HS-5 (cell line): ENCODE measurements at places on chromosomes 4 and X.

DNA sequence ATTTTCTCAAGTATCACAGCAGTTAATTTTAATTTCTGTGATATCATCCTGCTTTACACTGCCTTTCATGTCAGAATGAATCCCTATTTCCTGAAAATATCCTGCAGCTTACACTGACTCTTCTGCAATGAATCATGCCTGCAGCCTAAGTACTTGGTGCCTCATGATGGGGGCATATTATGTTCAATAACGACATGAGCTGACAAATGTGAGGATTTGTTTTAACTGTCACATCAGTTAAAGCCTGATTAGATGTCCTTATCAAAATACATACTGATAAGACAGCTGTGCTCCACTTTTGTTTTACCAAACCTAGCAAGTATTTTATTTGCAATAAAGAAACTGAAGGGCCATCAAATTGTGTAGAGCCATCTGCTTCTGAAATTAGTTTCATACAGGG lies 359.9 kb upstream of the AGA start:
- no peak for DNase-seq

DNA sequence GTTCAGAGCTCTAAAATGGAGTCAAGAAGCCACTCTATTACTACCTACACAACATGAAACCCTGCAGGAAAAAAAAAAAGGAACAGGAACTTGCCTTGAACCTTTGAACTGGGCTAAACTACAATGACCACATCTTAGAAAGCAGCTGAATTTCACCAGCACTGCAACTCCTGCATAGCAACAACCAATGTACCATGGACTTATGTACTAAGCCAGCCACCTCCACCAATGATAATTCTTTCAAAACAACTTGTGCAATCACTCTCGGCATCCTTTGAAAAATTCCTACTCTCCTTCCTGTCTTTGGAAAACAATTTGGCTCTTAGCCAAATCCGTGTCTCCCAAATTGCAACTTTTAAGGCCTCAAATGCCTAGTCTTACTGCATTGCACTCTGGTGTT lies 26.8 kb upstream of the FMR1 start:
- DNase-seq = no peak

DNA sequence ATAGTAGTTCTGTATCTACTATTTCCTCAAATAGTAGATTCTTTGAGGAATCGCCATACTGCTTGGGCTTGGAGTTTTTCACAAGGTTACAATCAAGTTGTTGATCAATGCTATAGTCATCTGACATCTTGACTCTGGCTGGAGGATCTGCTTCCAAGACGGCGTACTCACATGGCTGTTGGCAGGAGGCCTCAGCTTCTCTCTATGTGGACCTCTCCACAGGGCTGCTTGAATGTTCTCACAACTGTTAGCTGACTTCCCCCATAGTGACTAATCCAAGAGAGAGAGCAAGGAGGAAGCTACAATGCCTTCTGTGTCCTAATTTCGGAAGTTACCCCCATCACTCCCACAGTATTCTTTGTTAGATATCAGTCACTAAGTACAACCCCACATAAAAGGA lies 10.3 kb downstream of the EGFL6 start:
- no peak for DNase-seq

GRCh38 chr4:42555828-42556227 lies 101.1 kb downstream of the ATP8A1 start:
- DNase-seq = peak; percentile 10

GRCh38 chr4:143417679-143418403 lies 81.2 kb downstream of the GAB1 start:
- no peak for DNase-seq

- no peak for DNase-seq
These were observed 1169.5 kb upstream of the PABPC4L start for GRCh38 chr4:135371137-135371536.

DNA sequence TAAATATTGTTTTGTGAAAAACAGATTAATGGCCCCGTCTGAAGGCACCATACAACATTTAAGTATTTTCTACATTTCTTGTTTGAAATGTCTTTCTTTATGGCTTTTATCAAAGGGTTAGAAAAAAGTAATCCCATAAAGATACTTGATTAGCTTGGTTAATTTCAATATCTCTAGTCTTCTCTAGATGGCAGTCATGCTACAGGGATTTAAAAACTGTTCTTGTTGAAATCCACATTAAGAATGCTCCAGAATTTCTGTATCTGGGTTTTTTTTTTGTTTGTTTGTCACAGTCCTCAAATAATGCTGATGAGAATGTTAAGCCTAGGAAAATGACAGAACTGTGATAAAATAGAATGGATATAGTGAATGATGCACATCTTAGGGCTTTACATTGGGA lies 109.0 kb upstream of the AADAT start:
- peak; percentile 5 for DNase-seq

- no peak for DNase-seq
These were observed 384.6 kb upstream of the IGFBP7 start for GRCh38 chr4:57494821-57495220.

- DNase-seq = no peak
These were observed 942.2 kb downstream of the TRAM1L1 start for GRCh38 chr4:116143198-116143597.

GRCh38 chr4:52711834-52712250 lies 39.4 kb downstream of the ERVMER34-1 start:
- DNase-seq = no peak

DNA sequence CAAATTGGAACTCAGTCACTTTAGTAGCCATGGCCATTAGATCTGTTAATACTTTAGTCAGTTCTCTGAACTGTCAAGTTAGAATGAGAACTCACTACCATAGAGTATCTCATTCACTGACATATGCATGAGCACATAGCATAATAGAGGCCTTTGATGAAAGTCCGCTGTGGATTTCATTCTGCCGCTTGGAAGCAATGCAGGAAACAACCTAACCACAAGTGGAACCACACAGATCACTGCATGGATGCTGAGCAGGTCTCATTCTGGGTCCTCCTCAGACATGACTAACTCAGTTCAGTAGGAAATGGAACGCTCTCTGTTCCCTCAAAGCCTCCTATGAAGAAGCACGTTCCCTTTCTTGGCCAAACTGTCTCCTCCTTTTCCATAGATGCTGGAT lies 1624.8 kb upstream of the TENM3 start:
- no peak for DNase-seq

- no peak for DNase-seq
These were observed 61.1 kb upstream of the C1GALT1C1 start for GRCh38 chrX:120690941-120691340.

DNA sequence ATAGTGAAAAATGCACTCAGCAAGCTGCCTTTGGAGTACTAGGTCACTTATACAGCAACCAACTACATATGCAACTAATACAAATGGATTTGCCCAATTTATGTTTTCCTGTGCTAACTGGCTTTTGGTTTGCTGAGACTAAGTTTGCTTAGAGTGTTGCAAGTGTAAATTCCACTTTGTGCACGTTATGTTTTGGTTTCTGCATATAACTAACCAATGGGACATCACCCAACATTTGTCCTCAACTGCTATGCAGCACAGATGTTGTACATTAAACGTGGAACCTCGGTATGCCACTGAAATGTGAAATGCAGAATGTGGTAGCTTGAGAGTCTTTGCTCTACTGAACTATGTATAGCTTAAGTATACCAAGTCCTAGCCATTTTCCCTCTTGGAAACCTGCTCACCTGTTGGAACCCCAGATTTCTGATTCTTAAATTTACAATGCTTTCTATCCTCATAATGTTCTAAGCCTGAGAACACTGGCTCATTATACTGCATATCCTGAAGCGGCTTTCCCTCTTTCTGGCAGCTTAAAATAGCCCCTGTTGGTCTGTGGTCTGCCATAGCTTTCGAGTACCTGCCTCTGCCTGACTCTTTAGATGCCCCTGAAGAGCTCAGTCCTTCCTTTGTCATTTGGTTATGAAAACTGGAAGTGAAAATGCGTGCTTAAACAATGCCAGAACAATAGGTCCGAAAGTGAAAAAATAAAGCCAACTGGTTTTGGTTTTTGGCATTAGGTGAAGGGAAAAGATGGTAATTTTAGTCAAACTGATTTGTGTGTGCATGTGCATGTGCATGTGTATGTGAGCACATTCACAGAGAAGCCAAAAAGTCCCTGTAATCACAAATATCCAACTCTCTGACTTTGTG lies 158.0 kb downstream of the SH2D1A start:
- DNase-seq = no peak

- DNase-seq = no peak
These were observed 411.3 kb upstream of the RASGEF1B start for GRCh38 chr4:81883004-81883403.

GRCh38 chrX:144616317-144616716 lies 631.0 kb upstream of the SPANXN1 start:
- no peak for DNase-seq

GRCh38 chrX:136549226-136549625 lies 17.2 kb downstream of the VGLL1 start:
- DNase-seq = no peak

GRCh38 chr4:1901127-1901526 lies 29.9 kb downstream of the NSD2 start:
- DNase-seq = no peak

DNA sequence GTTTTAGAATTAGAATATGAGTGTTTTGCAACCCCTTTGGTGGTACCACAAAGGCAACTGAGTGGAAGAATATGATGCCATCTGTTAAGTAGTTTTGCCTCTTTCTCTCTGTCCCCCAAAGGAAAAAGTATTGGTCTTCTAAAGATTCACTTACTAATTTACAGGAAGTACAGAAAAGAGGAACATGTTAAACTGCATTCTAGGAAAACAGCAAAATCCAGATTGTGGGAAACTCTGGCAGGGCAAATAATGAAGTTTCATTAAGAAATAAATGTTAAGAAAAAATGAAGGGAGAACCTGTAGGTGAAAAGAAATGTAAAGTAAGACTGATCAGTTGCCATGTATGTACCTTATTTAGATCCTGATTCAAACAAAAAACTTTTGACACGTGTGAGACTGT lies 39.3 kb downstream of the NSUN7 start:
- no peak for DNase-seq

GRCh38 chr4:40182954-40183353 lies 13.9 kb upstream of the RHOH start:
- DNase-seq = no peak

GRCh38 chr4:14749910-14750309 lies 252.4 kb upstream of the CPEB2 start:
- DNase-seq = no peak

DNA sequence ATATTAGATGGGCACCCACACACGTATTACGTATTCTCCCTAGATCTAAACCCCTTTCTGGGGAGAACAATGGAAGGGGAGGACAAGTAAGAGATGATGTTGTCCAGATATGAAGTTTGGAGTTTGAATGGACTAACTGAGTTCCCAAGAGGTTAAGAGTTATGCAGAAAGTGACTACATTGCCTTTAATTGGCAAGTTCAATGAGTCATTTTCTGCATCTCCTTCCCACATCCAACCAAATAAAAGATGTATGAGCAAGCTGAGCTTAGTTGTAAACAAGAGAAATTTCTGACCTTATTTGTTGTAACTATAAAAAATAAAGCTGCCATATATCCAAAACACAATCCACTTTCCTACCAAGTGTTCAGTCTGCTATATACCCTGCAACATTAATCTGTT lies 50.5 kb downstream of the TIGD2 start:
- DNase-seq = no peak
